GM23338 (cell line): ENCODE measurements at places on chromosomes 16 and 17. TPM values are rescaled to one million over a fixed set of nuclear protein-coding genes. Genes with fewer than 3 reads are reported as not detected.

DNA sequence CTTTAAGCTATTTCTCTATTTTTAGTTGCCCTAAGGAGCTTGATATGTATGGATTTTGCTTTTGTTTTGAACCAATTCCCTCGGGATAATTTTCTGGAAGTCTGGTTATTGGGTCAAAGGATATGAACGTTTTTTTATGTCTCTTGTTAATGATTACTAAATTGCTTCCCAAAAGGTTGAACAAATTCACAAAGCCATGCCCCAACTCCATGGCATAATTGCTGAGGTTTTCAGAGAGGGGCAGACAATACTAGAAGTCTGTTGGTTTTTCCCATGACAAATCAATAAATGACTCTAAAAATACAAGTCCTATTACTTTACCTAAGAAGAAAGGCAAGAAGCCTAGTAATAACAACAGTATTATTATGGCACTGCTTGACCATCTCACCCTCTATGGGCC lies 11.4 kb upstream of the AKAP1 start:
- H3K36me3 ChIP-seq = no peaks in the 10 kb centered on the region
- no peaks in the 10 kb centered on the region for H3K27me3 ChIP-seq
- H3K4me3 ChIP-seq = no peak overlapping the region

Gene TM4SF5
- total RNA-seq = not detected in 2 replicates

- peaks cover 21% of the 10 kb centered on the region for H3K36me3 ChIP-seq
- no peak overlapping the region for H3K27ac ChIP-seq
- H3K4me1 ChIP-seq = no peaks in the 10 kb centered on the region; the same call in none of the 2 replicates
- no peaks in the 10 kb centered on the region for H3K27me3 ChIP-seq
- no peak overlapping the region for H3K4me3 ChIP-seq
Measured at GRCh38 chr17:50692448-50693035, 15.2 kb downstream of the ANKRD40 start.

Gene TXNDC17
- 197 and 202 TPM in 2 replicates for total RNA-seq

Gene FXR2
- total RNA-seq = 20.3 and 24.4 TPM in 2 replicates
